ENCODE measurements at places on chromosomes 2 and 18.

DNA sequence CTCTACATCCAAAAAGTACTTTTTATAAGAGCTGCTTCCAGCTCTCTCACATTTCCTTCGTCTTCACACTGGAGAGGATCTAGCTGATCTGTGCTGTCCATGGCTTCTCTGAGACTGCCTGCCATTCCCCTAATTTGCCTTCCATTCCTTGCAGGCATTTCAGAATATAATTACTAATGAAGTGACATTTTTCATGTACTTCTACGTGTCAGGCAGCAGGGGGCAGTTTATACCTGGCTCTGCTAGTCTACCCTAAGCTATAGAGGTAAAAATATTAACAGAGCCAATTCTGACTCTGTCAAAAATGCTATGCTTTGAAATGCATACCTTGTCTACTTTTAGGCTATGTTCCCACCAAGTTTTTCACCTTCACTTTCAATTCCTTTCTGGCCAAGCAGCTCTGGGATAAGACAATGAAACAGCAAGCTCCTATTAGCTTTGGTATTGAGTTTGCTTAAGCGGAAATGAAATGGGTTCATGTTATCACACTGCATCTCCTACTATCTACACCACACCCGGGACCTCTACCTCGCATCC, 81.9 kb downstream of the MEP1B start:
- no peak for DNase-seq

- no peak for DNase-seq
These were observed 47.2 kb upstream of the CDC42EP3 start for GRCh38 chr2:37718515-37719161.

DNA sequence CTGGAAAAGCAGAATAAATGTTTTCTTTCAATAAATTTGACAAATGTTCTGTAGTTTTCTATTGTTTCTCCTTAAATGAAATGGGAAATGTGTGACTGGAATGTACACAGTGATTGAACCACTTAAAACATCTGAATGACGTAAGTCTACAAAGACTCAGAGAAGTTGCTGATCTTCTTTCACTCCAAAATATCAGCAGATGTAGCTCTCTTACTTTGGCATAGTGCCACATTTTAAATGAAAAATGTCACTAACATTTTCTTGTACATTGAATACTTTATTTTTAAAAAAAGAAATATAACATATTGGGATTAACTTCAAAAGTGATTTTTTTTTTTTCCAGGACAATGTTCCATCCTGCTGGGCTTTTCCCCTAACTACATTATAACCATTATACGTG, 565.6 kb downstream of the TMEM182 start:
- DNase-seq = no peak

GRCh38 chr2:44772131-44772530, 169.4 kb upstream of the SIX3 start:
- no peak for DNase-seq

DNA sequence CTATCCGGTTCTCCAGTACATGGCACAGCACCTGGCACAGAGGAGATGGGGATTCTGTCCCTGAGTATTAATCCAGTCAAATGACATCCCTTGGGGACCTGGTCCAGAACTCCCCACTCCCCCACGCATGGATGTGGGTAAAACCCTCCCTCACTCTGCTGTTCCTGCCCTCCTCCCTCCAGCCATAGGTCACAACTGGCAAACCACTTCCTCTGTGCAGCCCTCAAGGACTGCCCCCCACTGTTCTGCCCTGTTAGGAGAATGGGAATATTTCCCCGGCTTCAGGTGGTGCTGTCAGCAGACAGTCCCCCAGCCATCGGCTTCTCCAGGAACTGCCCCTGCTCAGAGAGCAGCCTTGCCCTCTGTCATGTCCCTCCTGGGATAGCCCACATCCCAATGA, 1.5 kb upstream of the TFCP2L1 start:
- DNase-seq = no peak

DNA sequence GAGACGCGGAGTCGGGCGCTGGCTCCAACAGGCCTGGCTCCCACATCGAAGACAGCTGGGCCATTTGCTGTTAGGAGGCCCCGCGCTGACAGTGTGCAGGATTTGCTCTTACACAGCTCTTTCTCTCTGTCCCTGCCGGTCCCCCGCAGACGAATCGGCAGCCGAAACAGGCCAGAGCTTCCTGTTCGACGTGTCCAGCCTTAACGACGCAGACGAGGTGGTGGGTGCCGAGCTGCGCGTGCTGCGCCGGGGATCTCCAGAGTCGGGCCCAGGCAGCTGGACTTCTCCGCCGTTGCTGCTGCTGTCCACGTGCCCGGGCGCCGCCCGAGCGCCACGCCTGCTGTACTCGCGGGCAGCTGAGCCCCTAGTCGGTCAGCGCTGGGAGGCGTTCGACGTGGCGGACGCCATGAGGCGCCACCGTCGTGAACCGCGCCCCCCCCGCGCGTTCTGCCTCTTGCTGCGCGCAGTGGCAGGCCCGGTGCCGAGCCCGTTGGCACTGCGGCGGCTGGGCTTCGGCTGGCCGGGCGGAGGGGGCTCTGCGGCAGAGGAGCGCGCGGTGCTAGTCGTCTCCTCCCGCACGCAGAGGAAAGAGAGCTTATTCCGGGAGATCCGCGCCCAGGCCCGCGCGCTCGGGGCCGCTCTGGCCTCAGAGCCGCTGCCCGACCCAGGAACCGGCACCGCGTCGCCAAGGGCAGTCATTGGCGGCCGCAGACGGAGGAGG, 3.5 kb downstream of the GDF7 start:
- DNase-seq = no peak

DNA sequence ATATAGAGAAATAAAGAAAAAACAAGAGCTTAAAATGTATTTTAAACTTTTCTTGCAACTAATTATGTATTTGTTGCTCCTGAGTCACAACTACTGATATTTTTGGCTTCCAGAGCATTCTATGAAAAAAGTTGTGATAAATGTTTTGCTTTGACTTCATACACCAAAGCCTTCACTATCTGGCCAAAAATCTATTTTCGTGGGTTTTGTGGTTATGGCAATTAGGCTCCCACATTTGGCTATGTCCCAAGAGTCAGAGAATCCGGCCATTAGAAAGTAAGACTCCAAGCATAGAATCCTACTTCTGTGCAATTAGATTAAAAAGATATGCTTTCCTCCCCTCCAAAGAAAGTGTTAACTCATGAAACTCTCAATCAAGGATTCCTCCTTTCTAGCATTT, 1456.1 kb upstream of the ACVR2A start:
- no peak for DNase-seq

DNA sequence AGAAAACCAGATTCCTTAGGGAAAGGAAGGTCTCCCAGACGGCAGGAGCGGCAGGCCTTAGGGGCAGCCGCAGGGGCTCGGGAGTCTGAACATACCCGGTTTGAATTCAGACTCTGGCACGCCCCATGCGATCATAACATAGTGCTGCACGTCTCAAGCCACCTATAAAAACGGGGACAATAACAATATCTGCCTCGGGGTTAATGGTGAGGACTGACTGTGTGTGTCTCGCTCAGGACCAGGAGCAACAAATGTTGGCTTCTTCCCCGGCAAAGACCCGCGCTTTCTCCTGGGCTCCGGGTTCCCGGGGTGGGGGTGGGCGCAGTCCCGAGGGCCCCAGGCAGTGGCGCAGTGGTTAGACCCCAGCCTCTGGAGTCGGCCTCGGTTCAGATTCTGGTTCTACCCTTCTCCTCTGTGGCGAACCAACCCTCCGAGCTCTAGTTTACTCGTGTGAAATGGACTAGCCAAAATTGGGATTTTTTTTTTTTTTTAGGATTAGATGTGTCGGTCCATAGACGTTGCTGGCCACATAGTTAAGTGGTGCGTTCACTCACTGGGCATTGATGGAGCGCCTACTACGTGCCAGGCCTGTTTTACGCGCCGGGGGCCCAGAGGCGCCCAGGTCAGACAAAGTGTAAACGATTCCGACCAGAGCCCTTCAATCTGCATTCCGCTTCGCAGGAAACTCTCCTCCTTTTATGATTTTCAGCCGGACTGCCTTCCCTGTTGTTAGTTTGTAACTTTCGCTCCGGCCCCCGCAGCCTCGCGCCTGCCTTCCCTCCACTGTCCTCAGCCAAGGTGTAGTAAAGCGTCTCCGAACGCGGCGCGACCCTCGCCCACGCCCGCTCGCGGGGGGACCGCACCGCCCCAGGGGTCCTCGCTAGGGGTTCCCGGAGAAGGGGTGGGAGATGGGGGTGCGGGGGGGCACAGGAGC, 820 bp upstream of the SH3BP4 start:
- DNase-seq = no peak

GRCh38 chr2:207987025-207987716, 38.2 kb downstream of the PLEKHM3 start:
- DNase-seq = no peak

GRCh38 chr2:3650140-3650920, 7.7 kb upstream of the ALLC start:
- no peak for DNase-seq

GRCh38 chr2:102504833-102505232, 31.8 kb downstream of the SLC9A4 start:
- DNase-seq = no peak

- no peak for DNase-seq
These were observed 94.0 kb upstream of the CNGA3 start for GRCh38 chr2:98252038-98252773.

DNA sequence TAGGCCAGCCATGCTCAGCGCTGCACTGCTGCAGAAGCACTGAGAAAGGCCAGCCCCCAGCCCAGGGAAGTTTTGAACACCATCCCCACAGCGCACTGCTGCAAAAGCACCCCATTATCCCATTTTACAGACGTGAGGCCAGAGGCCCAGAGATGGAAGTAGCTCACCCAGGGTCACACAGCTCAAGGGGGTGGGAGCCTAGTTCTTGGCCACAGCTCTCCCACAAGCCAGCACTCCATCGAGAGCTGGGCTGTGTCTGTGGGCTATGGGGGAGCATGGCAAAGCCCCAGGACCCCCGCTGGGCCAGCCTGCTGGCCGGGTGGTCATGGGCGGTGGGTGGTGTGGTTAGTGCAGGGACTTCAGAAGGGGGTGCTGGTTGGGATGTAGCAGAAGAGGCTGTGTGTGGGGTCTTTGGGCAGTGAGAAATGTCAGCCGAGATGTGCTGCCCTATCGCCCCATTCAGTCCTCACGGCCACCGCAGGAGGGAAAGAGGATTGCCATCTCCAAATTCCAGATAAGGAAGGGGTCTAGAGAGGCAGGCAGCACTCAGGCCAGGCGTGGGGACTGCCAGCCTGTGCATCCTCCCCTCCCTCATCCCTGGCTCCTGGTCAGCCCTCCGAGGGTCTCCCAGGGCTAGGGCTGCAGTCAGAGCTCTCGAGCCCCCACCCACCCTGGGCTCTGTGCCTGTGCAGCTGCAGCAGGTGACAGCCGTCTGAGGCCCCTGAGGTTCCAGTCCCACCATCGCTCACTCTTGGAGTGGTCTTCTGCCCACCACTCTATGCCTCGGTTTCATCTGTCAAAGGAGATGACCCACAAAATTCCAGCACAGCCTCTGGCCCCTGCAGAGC, 17.0 kb upstream of the GPR17 start:
- DNase-seq = no peak

- DNase-seq = peak; percentile 66
These were observed 8.7 kb downstream of the ASTL start for GRCh38 chr2:96129528-96130120.

GRCh38 chr2:26457695-26458364, 20.1 kb downstream of the OTOF start:
- no peak for DNase-seq

GRCh38 chr2:37695336-37695735, 23.9 kb upstream of the CDC42EP3 start:
- DNase-seq = no peak

GRCh38 chr2:80058562-80058961, 246.0 kb downstream of the LRRTM1 start:
- DNase-seq = no peak

GRCh38 chr2:151922845-151923666, 94.8 kb upstream of the ARL5A start:
- DNase-seq = no peak

GRCh38 chr2:235492850-235493344, 946 bp upstream of the AGAP1 start:
- DNase-seq = no peak

DNA sequence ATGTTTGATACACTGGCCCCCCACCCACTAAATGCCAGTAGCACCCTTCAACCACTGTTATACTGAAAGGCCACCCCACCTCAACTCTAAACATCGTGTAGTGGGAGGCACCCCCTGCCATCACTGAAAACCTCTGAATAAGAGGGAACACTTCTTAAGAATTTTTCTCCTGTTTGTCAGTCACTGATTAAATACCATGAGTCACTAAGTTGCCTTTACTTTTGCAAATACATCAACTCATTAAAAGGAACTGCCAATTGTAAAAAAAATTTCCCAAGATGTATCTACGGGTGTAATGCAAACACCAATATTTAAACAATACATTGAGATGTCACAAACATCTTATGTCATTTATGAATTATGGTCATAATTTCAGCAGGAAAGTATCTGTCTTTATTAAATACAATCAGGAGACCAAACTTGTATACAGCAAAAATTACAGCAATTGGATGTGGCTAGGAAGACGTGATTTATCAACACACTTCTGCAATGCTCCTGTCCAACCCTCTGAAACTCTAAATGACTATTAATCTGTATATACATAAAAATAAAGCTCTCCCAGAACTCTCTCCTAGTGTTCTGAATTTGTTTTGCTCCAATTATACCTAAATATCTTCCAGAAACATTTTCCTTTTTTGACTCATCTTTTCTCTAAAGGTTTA, 144.1 kb upstream of the STK17B start:
- DNase-seq = no peak

DNA sequence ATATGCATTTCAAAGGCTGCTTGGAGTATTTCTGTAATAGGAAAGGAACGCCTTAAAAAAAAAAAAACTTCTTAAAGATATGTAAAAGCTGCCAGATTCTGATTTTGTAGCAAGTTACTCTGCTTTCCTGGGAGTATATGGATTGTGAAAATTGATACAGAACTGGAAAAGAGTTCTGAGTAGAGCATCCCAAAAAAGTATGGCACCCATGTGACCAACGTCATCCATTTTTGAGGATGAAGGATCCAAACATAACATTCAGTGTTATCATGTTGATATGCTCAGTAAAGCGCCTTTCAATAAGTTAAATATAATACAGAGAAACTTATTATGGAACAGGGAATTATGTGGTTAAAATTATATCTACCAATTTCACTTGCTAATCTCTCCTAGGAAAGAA, 978.4 kb upstream of the POU3F3 start:
- DNase-seq = no peak

GRCh38 chr18:25253779-25254178, 98.2 kb downstream of the ZNF521 start:
- no peak for DNase-seq

DNA sequence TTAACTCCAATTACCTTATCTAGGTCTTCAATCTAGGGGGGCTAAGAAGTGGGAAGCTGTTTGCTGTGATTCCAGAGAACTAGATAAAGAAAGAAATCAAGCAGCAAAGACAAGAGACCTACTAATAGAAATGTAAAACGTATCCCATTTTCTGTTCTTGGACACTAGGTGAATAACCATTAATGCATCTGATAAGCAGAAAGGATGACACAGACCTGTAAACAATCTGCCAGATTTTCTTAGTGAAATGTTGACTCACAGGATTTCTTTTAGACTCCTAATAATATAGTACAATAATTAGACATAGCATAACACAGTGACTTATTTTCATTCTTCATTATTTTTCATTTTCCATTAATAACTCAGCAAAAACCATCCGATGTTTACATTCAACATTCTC, 1.3 kb downstream of the WDR35 start:
- DNase-seq = no peak
